Activated CD4-positive, alpha-beta memory T cell treated with anti-CD3 and anti-CD28 coated beads for 36 hours (primary cell): ENCODE measurements at places on chromosomes 11 and 22. TPM values are rescaled to one million over a fixed set of nuclear protein-coding genes. Genes with fewer than 3 reads are reported as not detected.

MS4A2 gene
- total RNA-seq, result not detected

HTR3A gene
- not detected for total RNA-seq

TTC38 gene
- total RNA-seq, result 8.7 TPM

H19 gene
- not detected for total RNA-seq

C11orf65 gene
- total RNA-seq, result 1.0 TPM

CBLIF gene
- not detected for total RNA-seq

SLC5A12 gene
- total RNA-seq, result not detected

BANF1 gene
- total RNA-seq, result 280 TPM

OR4D6 gene
- not detected for total RNA-seq

UBQLNL gene
- 0.17 TPM for total RNA-seq

KLHDC7B gene
- 6.9 TPM for total RNA-seq

ALX4 gene
- not detected for total RNA-seq

RHOD gene
- total RNA-seq, result 0.87 TPM

CYB5R2 gene
- total RNA-seq, result 4.4 TPM

LINC01488 gene
- not detected for total RNA-seq

SHISAL1 gene
- total RNA-seq, result not detected

IGSF22 gene
- total RNA-seq, result 1.00 TPM

BCO2 gene
- total RNA-seq, result 0.73 TPM

KRTAP5-10 gene
- not detected for total RNA-seq
